ENCODE measurements at places on chromosomes 1 and 21.

- DNase-seq: no peak
These were observed 113.1 kb downstream of the KCNN3 start for GRCh38 chr1:154756793-154757548.

GRCh38 chr1:172613294-172613693 lies 45.6 kb upstream of the FASLG start:
- DNase-seq: no peak

GRCh38 chr1:41678111-41678878 lies 193.8 kb upstream of the EDN2 start:
- DNase-seq: no peak

DNA sequence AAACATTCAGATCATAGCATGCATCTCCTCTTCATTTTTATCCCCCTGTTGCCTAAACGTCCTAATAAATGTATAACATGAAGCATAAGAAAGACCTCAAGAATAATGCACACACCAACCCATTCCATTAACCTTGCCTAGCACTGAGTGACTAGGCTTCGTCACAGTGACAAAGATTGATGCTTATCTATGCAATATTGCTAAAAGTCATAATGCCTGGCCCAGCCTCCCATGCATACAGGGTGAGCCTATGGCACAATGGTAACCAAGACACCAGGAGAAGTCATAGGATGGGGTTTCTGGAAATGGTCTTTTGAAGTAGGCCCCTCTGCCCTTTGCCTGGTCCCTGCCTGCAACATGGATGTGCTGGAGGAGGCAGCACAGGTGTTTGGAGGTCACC lies 33.8 kb downstream of the ABCA4 start:
- no peak for DNase-seq

All from stimulated activated CD4-positive, alpha-beta T cell treated with anti-CD3 and anti-CD28 coated beads, Interleukin-12 subunit alpha, Interleukin-12 subunit beta, amount 100 ng/mL, for 4 hours (primary cell).